ENCODE measurements at places on chromosomes 7 and 10. TPM values are rescaled to one million over a fixed set of nuclear protein-coding genes. Genes with fewer than 3 reads are reported as not detected.
A peak's percentile ranks its signal among the peaks of the same experiment; 100 is the strongest.

GRCh38 chr10:129962031-129962871 is 1.8 kb downstream of the EBF3 start:
- DNase-seq: peak; percentile 61

DNA sequence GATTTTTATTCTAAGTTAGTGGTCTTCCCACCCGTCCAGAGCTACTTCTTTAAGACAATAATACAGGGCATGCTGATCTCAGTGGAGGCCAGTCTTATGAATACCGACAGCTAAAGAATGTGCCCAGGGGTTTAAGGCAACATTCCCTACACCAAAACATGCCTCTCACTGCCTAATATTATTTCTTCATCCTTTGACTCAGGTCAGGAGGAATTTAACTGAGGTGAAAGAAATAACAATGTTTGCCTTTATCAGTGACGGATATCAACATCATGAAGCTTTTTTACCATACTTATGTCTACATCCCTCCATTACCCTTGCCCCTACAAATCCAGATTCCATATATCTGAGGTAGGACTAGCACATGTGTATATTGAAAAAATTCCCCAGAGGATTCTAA is 33.3 kb upstream of the TES start:
- no peak for DNase-seq

DNA sequence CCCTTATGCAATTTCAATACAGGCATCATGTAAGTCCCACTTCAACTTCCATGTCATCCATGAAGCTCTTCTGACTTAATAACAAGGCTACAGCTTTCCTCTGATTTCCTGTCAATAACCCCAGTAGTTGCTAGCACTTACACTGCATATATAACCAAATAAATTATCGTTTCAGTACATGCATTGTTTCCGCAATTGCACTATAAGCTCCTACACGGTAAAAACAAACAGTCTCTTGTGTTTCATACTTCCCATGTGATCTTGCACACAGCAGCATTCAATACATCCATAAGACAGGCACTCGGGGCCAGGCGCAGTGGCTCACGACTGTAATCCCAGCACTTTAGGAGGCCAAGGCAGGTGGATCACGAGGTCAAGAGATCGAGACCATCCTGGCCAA is 41.4 kb downstream of the FBXW4 start:
- no peak for DNase-seq

GRCh38 chr7:111101856-111102646 is 11.1 kb downstream of the LRRN3 start:
- no peak for DNase-seq

- no peak for DNase-seq
Measured at GRCh38 chr7:31068006-31068675, 16.0 kb downstream of the ADCYAP1R1 start.

DNA sequence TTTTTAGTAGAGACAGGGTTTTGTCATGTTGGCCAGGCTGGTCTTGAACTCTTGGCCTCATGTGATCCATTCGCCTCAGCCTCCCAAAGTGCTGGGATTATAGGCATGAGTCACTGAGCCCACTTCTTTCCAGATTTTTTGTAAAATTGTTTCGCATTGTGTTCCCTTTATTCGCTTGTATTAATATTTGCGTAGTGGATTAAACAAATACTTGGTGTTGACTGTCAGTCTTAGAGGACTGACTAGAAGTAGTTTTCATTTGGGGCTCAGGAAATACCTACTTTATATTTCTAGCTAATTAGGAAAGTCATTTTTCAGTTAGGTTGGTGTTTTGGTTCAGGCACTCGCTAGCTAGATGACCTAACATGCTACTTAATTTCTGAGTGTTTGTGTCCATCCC is 11.1 kb downstream of the WAC start:
- no peak for DNase-seq

Gene ZNF467
- total RNA-seq: 16.7 TPM

Gene CCL24
- not detected for total RNA-seq
